Ammon's horn (tissue), 1 donor: ENCODE measurements at places on chromosomes 3 and 15.
A peak's percentile ranks its signal among the peaks of the same experiment; 100 is the strongest.

DNA sequence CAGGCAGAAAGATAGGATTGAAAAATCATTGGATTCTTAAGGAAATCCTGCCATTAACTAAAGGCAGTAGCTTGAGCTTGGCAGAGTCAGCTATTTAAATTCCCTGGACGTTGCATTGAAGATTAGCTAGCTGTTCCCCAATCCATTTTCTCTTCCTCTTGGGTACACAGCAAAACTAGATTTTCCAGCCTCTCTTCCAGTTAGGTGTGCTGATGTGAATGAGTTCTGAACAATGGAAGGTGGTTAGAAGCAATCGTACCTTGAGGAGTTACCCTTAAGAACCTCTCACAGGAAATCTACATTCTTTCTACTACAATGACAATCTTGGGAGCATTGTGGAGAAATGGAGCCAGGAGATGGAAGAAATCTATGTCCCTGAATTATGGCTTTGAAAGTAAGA lies 383.2 kb upstream of the TBL1XR1 start:
- DNase-seq = no peak

GRCh38 chr3:72485641-72486040 lies 362.6 kb downstream of the SHQ1 start:
- DNase-seq = no peak

DNA sequence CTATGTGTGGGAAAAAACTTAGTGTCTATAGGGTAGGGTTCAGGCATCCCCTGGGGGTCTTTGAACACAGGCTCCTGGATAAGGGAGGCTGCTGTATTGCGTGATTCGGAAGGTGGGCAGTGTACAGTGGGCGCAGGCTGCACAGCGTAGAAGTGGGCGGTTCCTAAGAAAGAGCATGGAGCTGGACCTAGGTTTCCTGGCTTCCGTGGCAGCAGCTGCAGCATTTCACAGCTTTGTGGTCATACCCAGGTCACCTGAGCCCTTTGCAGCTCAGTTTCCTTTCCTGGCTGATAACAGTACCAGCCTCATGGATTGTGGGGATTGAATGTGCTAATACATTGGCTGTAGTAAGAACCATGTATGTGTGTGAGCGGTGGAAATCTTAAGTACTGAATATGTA lies 22.2 kb downstream of the CFAP100 start:
- DNase-seq = no peak

- DNase-seq = no peak
Measured at GRCh38 chr3:8542190-8543135, 40.8 kb downstream of the LMCD1 start.

GRCh38 chr15:33742306-33742705 lies 226.0 kb upstream of the CHRM5 start:
- DNase-seq = no peak

DNA sequence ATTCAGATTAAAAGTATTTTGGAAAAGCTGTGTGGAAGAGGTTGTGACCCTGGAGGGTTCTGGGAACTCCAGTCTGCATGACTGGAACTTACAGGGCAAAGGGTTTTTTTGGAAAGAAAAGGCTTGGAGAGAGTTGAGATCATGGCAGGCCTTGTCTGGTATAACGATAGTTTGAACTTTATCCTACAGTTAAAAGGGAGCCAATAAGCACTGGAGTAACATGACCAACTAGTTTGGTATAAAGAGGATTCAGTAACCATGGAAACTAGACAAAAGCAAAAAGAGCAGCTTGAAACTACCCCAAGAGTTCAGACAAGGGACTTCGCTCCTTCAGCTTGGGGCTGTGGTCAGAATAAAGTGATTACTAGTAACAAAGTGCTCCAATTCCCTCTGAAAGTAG lies 151.2 kb upstream of the TMCO5A start:
- no peak for DNase-seq

DNA sequence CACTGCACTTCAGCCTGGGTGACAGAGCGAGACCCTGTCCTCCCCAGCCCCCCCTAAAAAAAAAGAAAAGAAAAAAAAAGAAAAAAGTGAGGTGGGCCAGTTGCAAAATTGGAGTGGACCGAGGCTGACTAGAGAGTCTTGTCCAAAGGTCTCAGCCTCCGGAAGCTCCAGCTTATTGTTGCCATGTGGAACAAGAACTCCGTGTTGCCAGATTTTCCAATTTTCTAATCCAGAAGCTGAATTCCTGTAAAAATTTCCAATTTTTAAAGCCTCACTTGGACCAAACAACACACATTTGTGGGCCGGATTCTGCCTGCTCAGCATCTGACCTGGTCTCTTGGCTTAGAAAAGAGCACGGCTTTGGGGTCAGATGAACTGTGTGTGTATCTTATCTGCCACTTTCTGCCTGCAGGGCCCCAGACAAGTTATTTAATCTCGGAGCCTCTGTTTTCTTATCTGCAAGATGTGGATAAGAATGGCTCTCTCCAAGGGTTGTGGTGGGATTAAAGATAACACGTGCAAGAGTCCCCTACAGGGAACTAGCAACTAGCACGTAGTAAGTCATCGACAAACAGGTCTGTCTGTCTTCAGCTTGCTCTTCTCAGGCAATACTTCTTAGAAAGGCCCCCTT lies 73.7 kb upstream of the TLE3 start:
- no peak for DNase-seq

DNA sequence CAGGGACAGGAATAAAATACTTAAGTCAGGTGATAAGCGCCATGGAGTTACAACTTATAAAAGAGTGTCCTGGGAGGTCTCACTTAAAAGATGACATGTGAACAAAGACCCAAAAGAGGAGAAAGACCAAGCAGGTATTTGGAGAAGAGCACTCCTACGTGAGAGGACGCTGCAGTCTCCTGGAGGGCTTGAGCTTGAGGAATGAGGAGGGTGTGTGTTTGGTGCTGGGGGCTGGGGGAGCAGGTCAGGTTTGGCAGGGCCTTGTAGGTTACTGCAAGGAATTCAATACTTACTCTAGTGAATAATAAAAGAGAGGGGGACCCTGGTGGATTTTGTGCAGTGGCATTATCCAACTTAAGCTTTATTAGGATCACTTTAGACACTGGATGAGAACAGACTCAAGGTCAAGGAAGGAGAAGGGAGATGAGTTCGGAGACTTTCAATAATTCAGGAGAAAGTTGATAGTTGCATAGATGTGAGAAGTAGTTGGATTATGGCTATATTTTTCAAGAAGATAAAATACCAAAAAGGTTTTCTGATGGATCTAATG lies 32.4 kb downstream of the TNIK start:
- DNase-seq = no peak

GRCh38 chr15:65389226-65389625 lies 11.4 kb upstream of the IGDCC3 start:
- no peak for DNase-seq

DNA sequence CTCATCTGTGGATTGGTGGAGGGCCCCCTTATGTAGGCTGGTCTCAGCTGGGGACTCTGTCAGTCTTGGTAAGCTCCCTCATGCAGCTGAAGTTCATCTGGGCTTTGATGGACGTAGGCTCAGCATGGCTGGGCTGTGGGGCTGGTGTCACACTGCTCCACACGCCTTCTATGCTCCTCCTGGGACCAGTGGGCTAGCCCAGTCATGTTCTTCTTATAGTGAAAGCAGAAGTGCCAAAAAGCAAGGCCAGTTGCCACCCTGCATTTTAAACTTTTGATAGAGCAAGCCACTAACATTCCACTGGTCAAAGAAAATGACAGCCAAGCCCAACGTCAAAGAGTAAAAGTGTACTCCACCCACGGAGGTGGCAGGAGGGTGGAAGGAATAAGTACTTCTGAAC lies 165.5 kb downstream of the MEX3B start:
- no peak for DNase-seq

DNA sequence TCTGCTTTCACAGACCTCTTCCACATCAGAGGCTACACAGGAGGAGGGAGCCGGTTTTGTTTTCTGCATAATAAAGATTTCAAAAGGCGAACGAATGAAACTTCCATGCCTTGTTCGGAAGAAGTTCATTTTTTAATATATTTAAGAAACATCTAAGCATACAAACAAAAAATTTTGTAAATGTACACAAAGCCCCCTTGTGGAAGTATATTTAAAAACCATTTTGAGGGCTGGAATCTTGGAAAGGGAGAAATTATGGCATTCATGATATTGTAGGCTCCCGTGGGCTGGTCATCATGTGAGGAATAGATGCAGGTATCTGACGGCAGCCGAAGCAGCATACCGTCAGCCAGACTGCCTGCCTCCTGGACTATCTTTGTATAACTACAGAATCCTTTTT lies 90.4 kb downstream of the MECOM start:
- DNase-seq = no peak

GRCh38 chr15:93152951-93153350 lies 63.9 kb upstream of the RGMA start:
- peak; percentile 76 for DNase-seq

DNA sequence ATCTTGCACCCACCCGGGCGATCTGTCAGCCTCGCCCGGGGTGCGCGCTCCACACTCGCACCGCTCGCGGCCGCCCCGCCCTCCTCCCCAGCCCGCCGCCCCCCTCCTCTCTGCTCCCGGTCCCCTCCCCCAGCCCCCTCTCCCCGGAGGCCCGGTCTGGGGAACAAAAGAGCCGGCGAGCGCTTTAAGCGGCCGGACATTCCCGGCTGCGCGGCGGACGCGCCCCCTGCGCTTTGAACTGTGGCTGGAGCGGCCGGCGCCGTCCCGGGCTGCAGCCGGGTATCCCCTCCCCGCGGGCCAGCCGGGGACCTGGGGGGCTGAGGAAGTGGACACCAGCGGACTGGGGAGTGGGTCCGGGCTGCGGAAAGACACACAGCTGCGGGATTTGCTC lies at the start of gene IGDCC3:
Gene IGDCC3, minus strand, starts transcription at position 27 of the 391 bp plus-strand sequence. CDS start 214 bp downstream, outside the sequence.
- no peak for DNase-seq

GRCh38 chr3:32045091-32045915 lies 61.1 kb upstream of the GPD1L start:
- DNase-seq = peak; percentile 64

DNA sequence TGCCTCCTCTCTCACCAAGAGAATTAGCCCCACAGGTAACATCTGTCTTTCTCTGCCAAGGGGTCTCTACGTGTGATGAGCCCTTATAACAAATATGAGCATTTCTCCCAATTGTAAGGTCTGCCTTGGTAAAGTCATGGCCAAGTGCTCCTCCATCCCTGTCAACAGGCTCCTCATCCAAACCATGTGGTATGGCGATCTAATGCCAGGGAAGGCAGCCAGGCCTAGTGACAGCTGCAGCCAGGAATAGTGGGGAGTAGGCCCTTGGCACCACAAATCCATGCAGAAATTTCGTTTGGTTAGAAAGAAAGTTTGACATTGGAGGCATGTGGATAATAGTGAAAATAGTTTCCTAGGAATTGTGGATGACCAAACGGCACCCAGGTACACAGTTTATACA lies 4.7 kb upstream of the LRTM1 start:
- peak; percentile 82 for DNase-seq

GRCh38 chr3:76923485-76923884 lies 116.4 kb upstream of the ROBO2 start:
- peak; percentile 6 for DNase-seq

DNA sequence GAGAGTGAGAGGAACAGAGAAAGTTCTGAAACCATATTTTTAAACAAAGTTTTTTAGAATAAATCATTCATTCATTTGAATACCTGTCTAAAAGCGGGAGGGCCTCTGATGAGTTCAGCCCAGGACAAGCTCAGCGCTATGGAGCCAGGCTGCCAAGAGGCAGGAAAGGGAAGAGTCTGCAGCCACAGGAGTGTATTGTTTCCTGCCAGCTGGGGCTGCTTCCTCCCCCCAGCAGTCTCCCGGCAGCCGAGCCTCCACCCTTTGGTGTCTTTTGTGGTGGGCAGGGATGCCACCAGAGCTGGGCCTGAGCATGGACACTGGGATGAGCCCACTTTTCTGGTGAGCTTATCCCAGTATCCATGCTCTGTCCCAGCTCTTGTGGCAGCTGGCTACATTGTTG lies 199.5 kb upstream of the TPRG1 start:
- no peak for DNase-seq

- DNase-seq = no peak
Measured at GRCh38 chr15:94279736-94280135, 48.4 kb downstream of the MCTP2 start.

DNA sequence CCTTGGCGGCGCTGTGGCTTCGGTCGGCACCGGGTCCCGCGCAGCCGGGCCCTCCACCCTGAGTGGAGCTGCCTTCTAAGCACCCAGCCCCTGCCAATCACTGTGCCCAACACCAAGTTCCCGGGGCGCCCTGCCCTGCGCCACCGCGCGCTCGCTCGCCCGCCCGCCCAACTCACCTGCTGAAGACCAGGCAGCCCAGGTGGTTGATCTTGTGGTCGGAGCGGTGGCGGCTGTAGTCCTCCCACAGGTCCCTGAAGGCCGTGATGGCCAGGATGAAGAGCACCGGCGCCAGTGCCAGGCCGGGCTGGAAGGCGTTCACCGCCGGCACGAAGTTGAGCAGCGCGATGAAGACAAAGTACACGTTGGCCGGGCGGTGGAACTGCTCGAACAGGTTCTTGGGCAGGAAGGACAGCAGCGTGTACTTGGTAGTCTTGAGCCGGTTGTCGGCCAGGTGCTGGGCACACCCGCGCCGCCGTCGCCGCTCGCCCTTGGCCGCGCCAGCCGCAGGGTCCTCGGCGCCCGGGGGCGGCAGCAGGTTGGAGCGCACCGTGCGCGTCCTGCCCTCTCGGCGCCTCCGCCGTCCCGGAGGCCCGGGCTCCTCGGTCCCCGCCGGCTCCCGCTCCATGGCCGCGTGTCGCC lies 536 bp downstream of the ATP10A start:
- DNase-seq = no peak

DNA sequence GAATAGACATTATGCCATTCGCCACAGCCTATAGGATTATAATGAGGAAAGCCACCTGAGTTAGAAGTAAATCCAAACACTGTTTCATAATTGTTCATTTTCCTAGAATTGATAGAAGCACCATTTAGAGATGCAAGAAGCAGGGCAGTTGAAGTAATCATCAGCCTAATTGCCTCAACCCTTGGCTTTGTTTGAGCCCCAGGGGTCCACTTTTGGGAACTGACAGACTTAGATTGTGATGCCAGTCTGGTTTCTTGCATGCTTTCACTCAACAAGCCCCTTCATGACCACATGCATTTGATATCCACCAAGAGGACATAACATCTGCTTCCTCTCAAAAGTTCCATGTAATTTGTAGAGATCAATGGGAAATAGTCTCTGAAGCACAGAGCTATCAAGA lies 97.2 kb upstream of the COL8A1 start:
- DNase-seq = no peak

GRCh38 chr3:133742351-133743091 lies 3.7 kb upstream of the TF start:
- DNase-seq = peak; percentile 78

DNA sequence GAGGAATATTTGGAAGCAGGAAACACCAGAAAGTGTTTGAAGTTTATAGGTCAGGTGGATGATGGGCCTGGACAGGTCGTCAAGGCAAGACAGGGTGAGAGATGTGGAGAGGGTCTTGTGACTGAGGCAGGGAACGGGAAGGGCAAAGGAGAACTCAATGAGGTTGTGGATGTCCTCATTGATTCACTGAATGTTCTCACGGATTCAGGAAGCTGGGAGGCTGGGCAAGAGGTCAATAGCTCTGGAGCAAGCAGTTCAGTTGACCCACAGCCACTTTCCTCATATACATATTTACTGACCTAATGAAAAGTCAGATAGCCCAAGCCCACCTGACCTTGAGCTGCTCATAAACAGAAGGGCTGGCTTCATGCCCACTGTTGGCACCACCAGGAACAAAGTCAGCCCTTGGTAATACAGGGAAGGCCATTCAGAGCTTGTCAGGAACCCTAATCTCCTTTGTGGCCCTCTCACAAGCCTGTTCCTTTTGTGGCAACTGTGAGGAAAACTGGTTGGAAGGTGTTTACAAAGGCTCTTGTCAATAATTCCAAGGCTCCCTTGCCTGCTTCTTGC lies 31.6 kb downstream of the ARRDC4 start:
- no peak for DNase-seq
